GM23338 (cell line): ENCODE measurements at places on chromosomes 2 and 18.

DNA sequence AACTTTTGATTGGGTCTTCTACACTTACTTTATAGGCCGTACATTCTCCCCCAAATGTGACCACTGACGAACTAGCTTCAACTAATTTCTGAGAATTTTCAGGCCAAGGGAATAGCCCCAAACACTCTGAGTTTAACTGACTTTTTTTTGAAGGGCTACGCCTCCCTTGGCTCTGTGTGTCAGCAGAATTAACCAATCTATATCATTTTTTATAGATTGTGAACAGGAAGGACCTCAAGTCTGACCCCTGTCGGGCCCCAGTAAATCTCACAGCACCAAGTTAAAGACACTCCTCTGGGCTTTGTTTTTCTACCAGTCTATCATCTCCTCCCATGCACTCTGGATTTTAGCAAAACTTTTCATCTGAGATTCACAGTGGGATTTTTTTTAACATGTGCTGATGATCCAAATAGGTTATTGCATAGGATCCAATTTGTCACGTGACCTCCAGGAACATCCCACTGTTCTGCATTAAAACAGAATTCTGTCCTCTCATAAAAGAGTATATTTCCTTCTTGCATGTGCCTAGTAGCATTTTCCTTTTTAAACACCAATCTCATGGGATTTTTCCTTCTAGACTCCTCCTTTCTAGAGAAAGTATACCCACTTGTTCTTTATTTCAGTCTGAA is 307.1 kb downstream of the OSR1 start:
- DNase-seq = no peak

- DNase-seq = no peak
Measured at GRCh38 chr2:216877085-216877484, 17.2 kb upstream of the TNP1 start.

GRCh38 chr2:46320141-46320567 is 22.9 kb downstream of the EPAS1 start:
- DNase-seq = no peak

DNA sequence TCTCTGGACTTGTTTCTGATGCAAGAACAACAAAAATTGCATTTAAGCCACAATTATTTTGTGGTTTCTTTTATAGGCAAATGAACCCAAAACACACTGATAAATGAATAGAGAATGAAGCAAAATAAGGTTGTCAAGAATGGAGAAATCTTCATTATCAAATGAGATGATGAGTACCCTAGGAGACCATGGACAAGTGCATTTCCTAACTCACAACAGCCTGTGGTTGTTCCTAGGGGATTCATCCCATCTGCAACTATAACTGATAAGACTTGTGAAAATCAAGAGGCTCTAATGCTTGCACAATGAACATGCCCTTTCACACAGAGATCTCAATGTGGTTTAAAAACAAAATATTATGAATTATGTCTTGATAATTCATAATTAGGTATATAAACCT is 159.9 kb downstream of the PDE1A start:
- DNase-seq = no peak

GRCh38 chr2:71952572-71953188 is 195.0 kb downstream of the CYP26B1 start:
- no peak for DNase-seq

DNA sequence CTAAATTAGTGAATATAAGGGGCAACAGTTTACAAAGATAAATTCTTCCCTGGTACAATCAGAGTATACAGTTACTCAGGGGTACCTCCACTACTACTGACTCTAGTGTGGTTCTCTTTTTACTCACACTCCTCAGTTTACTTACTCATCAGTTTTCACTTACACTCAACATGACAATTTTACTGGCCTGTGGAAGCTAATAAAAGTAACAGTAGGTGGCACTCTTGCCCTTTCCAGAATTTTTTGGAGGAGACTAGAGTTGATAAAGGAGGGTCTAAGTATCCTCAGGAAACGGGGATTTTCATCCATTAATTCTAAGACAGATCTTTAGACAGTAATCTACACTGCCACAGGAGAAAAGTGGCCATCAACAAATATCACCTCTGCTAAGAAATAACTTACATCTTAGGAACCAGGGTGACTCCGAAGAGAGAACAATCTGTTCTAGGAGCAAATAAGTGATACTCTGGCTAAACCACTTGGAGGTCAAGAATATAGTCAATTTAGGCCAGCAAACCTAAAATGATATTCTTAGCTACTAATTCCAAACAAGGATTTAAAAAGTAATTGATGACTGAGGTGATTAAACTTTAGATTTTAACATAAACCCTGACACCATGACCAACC is 61.3 kb downstream of the ATL2 start:
- peak; percentile 76 for DNase-seq

DNA sequence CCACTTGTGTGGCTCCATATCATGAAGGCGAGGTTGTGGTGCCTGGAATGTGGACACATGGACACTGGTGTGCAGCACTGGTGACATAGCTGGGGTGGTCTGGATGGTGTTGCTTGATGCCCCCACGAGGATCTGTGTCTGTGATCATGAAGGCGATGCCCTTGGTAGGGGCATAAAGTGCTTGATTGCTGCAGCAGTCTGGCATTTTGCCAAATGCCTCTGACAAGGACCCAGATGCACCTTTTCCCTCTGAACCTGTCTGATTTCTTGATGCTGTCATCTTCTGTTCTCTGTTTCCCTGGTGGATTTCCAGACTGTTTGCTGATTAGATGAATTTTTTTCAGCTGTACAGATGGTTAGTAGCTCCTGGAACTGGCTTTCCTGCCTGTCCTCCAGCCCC is 752.0 kb upstream of the HS6ST1 start:
- DNase-seq = no peak

- no peak for DNase-seq
Measured at GRCh38 chr2:132949108-132949507, 279.1 kb upstream of the LYPD1 start.

DNA sequence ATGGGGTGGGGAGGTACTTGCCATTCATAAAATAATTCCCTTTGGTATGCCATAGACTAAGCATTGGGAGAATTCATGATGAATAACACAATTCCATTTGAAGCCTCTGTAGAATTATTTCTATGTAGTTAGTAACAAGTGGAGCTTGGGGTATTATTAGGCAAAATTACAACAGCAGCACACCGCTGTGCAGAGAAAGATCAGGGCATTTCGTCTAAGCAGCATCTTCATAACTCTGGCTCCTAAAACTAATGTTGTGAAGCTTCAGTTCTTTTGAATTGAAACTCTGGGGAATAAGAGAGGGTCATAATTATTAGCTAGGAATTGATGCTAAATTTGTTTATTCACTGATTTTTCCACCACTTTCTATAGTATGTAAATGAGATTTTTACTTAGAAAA is 630.7 kb downstream of the DCC start:
- no peak for DNase-seq

GRCh38 chr2:174493549-174494331 is 6.9 kb upstream of the GPR155 start:
- no peak for DNase-seq

- DNase-seq = no peak
Measured at GRCh38 chr2:47037678-47038077, 117.4 kb downstream of the STPG4 start.

DNA sequence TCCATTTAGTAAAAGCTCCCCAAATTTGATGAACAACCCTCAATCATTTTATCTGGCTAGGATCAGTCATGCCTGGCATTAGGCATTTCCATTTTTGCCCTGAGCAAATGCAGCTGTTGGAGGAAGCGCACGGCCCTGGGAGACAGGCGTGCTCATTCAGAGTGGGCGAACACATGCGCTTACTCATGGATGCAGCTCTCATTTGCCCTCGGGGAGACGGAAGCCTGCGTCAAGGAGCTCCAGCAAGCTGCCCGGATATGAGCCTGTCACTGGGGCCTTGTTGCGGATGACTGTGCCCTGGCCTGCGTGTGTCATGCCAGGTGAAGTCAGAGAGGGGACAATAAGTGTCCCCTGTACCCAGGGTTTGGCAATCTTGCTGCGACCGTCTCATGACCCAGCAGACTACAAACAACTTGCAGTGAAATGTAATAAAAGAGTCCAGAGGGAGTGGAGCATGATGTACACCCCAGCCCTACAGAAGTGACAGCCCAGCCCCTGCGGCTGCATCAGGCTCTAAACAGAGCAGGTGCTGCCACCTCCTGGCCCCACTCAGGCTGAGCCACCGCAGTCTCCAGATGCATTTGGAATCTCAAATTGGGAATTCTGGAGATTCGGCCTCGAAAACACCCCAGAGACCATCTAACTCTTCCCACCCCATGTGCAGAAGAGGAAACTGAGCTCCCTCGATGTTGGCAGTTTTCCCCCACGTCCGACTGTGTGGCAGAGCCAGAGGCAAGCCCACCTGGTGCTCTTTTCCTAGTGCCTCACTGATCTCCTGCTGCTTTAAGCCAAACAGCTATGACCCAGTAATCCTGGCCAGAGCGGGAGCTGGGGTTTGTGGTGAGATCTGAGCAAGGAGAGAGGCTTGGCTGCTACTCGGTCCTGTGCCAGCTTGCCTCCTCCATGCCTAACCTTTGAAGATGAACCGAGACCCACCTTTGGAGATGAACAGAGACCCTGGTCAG is 105.0 kb upstream of the ALK start:
- peak; percentile 75 for DNase-seq

GRCh38 chr18:7980136-7980535 is 413.0 kb downstream of the PTPRM start:
- peak; percentile 80 for DNase-seq

DNA sequence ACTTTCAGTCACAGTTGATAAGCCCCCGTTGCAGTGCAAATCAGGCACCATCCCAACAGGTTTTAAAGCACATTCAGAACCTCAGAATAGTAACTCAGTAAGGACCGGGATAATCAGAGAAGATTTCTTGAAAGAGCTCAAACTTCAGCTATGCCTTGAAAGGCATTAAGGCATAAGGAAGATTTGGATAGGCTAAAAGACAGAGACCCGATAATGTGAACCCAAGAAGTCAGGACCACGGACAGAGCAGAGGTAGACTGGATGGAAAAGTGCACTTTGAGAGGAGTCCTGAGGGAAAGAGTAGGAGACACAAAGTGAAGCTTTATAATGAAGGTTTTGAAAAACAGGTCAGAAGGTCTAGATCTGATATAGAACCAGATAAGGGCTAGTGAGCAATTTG is 36.9 kb upstream of the KLF7 start:
- DNase-seq = peak; percentile 86

DNA sequence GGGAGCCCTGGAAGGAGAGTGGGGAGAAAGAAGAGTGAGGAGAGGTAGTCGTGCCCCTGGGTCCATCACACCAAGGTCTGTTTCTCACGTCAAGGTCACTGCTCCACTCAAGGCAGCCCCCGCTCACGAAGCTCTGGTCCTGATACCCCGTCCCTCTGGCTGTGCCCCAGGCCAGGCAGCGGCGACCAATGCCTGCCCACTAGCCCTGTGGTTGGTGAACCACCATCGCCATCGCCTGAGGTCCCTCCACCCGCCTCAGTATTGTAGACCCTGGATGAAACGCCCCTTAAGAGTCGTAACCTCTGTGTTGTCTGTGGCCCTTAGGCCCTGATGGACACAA is 378.3 kb upstream of the MYT1L start:
- no peak for DNase-seq

- DNase-seq = no peak
Measured at GRCh38 chr2:206463685-206464084, 20.4 kb downstream of the ADAM23 start.

GRCh38 chr2:219175928-219176817 is 552 bp downstream of the CNPPD1 start:
- DNase-seq = no peak

DNA sequence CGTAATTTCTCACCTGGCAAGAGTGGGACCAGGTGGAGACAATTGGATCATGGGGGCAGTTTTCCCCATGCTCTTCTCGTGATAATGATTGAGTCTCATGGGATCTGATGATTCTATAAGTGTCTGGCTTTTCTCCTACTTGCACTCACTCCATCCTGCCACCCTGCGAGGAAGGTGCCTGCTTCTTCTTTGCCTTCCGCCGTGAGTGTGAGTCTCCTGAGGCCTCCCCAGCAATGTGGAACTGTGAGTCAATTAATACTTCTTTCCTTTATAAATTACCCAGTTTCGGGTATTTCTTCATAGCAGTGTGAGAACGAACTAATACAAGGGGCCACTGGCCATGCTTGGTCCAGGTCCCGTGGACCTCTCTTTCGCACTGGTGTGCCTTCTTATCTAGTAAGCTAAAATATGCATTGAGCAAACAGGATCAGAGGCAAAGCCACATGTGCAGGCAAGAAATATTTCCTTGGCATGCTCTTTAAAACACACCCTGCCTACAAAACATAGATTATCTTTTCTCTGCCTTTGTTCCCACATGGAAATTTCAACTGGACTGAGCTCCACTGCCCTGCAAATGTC is 821.1 kb downstream of the TRIB2 start:
- DNase-seq = no peak

GRCh38 chr2:106812383-106812782 is 73.6 kb downstream of the ST6GAL2 start:
- no peak for DNase-seq

DNA sequence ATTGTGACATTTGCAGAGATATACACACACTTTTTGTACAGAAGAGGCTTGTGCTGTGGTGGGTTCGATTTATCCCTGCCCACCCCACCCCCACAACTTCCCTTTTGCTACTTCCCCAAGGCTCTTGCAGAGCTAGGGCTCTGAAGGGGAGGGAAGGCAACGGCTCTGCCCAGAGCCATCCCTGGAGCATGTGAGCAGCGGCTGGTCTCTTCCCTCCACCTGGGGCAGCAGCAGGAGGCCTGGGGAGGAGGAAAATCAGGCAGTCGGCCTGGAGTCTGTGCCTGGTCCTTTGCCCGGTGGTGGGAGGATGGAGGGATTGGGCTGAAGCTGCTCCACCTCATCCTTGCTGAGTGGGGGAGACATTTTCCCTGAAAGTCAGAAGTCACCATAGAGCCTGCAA is 40.0 kb downstream of the STEAP3 start:
- no peak for DNase-seq

DNA sequence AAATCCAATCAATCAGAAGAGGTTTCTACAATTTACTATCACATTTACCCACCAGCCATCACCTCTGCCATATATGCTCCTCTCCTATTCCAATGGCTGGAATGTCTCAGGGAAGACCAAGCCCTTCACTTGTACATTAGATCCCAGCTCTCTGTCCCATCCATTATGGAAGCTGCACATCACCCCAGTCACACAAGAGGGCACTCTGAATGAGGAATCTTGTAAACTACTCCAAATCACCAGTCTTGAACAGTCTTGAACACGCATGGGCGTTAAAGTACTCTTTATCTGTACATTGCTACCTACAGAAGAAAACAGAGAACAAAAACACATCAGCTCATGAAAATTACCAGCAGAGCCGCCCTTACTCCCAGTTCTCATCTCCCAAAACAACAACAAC is 38.7 kb downstream of the ZC3H8 start:
- peak; percentile 21 for DNase-seq

- DNase-seq = no peak
Measured at GRCh38 chr2:102258386-102259074, 52.8 kb upstream of the IL1RL1 start.

DNA sequence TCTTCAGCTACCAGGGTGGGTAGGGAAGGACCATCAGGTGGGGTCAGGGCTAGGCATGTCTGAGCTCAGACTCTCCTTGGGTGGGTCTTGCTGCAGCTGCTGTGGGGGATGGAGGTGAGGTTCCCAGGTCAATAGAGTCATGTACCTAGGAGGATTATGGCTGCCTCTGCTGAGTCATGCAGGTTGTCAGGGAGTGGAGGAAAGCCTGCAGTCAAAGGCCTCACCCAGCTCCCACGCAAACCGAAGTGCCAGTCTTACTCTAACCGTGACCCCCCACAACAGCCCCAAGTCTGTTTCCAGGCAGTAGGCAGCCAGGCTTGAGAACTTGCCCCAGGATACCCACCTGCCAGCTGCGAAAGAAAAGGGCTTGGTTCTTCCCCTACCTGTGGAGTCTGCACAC is 113.6 kb upstream of the GALNT5 start:
- no peak for DNase-seq
